ENCODE measurements at places on chromosomes 11 and 22.

- no peak for DNase-seq
Observed at GRCh38 chr11:18329196-18329870, 7.0 kb downstream of the GTF2H1 start.

DNA sequence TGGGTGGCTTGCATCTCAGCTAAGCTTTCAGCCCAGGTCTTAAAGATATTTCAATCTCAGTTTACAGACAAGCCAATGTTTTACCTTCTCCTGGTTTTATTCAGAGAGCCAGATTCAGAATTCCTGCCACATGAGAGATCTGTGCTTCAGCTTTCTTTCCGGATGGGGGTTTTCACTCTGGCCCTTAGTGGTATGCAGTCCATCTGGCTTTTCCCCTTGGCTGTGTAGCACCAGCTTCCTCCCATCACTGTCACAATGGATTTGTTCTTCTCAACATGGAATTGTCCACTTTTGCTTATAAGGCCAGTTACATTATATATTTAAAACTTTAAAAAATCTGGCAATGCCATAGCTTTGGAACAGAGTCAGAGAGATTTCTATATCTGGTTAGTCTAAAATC lies 303.9 kb downstream of the ETS1 start:
- DNase-seq, result no peak

DNA sequence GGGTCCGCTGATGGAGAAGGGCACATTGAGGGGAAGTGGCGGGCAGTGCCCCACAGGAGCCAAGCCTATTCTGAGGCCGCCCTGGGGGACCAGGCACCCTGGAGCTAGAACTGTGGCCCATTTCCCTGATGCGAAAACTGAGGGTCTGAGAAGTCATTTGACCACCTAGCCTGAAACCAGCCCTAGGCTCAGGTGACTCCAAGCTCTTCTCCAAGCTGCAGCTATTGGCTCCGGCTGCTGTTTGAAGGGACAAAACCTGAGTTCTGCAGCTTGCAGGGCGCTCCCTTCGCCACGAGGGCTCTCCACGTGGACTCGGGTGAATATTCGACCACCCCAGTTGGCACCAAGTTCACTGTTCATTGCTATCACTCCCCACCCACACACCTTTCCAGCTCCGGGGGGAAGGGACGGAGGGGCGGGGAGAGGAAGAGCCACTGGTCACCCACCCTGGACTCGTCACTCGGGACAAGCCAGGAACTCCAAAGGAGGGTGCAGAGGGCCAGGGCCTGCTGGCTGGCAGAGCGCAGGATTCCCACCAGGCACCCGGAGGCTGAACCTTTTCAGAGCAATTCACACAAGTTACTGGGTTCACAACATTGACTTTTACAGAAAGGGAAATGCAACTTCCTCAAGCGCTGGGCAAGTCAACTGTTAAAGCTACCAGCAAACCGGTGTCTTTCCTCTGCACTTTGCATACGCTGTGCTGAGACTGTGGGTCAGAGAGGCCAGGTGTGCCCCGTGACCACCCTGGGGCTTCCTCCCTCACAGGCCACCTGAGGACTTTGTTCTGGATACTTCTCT lies 1.1 kb upstream of the RAC2 start:
- DNase-seq, result no peak

- no peak for DNase-seq
Observed at GRCh38 chr11:103948187-103948763, 88.2 kb upstream of the DDI1 start.

- DNase-seq, result no peak
Observed at GRCh38 chr11:35943309-35943708, 553 bp upstream of the LDLRAD3 start.

- DNase-seq, result no peak
Observed at GRCh38 chr22:32817137-32817730, 15.7 kb downstream of the TIMP3 start.

Measured in fibroblast of the conjunctiva (primary cell).